ENCODE measurements at places on chromosomes 12 and 14.
A peak's percentile ranks its signal among the peaks of the same experiment; 100 is the strongest.

GRCh38 chr14:90676912-90677311 is 139.3 kb downstream of the TTC7B start:
- DNase-seq, result no peak

- DNase-seq, result no peak
Measured at GRCh38 chr14:20608383-20609110, 17.4 kb upstream of the RNASE12 start.

- DNase-seq, result no peak
Measured at GRCh38 chr12:88638388-88638787, 58.1 kb upstream of the KITLG start.

DNA sequence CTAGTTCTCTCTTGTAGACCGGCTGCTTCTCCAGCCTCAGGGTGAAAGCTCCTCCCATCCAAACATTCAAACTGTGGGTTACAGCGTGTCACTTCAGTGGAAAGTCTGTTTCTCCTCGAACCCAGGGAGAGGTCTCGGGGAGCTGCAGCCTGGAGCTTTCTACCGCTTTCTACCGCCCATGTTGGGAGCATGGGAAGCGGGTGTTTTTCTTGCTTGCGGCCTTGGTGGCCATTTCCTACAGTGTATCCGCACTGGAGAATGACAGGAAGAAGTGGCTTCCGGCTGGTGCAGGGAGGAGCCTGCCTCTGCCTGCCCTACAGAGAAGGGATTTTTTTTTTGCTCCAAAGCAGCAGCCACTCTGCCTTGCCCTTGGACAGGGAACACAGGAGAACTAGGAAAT is 21.2 kb downstream of the ZFP36L1 start:
- no peak for DNase-seq

DNA sequence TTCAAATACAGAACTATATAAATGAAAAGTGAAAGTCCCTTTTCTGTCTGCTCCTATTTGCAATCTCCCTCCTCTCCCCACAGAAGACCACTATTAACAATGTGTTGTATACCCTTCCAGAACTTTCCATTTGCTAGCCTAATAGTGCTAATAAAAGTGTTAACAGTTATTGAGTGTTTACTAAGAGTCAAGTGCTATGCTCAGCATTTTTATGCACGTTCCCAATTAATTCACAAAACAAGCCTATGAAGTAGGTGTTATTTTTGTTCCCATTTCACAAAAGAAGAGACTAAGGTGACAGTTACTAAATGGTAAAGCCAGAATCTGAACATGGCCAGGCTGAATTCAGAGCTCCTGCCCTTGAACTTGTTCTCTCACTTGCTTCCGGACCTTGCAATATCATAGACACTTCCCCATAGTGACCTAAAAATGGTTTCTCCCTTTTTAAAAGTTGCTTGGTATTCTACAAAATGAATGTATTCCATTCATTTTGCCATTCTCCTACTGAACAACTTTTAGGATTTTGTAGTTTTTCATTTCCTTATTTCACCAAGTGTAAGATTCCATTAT is 1.6 kb upstream of the PRKAB1 start:
- DNase-seq, result no peak

GRCh38 chr12:51994959-51995358 is 11.8 kb upstream of the TAMALIN start:
- DNase-seq, result no peak

DNA sequence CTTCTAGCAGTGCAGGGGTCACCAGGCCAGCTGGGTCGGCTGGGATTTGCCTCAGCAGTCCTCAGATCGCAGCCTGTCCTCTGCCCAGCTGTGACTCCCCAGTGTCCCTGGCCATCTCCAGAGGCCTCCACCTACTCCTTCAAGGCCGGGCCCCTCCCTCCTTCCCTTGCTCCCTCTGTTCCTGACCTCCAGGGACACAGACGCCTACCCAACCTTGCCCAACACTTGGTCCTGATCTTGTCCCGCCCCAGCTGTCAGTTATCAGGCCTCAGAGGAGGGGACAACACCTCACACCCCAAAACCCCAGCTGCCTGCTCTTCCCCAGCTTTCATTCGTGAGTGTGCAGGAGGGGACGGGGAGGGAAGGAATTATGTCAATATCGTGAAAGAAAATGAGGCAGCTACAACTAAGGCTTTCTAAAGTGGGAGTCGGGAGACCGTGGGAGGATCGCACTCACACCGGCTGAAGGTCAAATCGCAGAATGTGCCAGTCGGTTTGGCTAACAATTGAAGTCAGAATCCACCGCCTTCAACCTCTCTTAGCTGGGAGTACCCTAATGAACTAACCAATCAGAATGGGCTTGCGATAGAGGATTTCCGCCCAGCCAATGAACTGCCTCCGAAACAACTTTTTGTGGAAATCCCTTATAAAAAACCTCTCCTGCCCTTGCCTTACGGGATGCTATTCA is 9.4 kb upstream of the PLBD2 start:
- DNase-seq, result no peak

DNA sequence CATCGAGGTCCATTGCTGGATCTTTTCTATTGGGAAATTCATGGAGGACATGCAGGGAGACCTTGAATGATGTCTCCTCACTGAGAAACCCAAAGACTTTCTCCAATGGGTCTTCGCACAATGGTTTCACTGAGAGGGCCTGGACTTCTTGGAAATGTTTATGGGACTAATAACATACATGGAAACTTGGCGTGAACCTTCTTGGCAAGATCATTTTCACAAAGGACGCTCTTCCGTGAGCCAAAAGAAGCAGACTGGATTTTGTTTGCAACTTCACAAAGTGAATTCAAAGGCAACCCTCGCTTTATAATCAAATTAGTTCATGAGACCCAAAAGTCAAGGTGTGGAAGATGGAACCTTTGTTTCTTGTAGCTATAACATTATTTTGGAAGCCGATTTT is 154.4 kb downstream of the TMEM132C start:
- no peak for DNase-seq

- DNase-seq, result peak; percentile 92
Measured at GRCh38 chr12:31118347-31119191, 44.9 kb downstream of the DDX11 start.

DNA sequence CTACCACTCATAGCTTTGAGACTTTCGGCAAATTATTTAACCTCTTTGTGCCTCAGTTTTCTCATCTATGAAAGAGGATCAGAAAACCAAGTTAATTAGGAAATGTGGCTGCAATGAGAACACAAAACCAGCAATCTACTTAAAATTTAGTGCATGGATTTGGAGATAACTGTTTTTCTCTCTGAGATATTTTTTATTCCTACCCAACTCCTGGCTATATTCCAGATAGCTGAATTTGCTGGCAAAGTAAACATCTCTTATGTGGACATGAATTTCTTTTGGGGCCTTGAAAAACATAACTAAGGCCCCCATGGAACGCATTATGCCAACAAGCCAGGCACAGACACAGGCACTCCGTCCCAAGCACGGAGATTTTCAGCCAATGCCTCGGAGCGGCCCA is 53.4 kb upstream of the FOXN3 start:
- DNase-seq, result no peak

GRCh38 chr12:57005980-57006808 is at the start of gene ZBTB39:
Gene ZBTB39 (minus strand): TSS chr12:57006546. CDS start chr12:57004917, 1,629 bp downstream.
- peak; percentile 51 for DNase-seq

GRCh38 chr14:67002994-67003753 is 186.1 kb upstream of the GARIN2 start:
- DNase-seq, result no peak

GRCh38 chr12:70244409-70244808 is 1.2 kb downstream of the CNOT2 start:
- no peak for DNase-seq

DNA sequence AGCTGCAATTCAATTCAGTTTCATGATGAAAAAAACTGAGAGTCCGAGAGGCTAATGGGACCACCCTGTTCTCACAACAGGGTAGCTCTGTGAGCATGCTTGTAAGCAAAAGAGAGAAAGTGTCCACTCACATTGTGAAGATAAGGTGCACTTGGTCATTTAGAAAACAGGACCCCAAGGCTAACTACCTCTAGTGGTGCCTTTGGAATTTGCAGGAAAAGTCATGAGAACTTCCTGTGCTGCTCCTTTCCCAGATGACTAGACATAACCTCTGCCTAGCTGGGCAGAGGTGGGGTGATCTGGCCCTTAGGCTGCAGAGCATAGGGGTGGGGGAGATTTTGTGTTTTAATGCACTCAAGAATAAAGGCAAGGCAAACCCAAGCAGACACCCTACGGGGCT is 118.9 kb downstream of the STAB2 start:
- DNase-seq, result peak; percentile 5

- DNase-seq, result no peak
Measured at GRCh38 chr12:95594136-95594535, 42.9 kb upstream of the USP44 start.

GRCh38 chr12:38906482-38907200 is 1.2 kb upstream of the CPNE8 start:
- peak; percentile 88 for DNase-seq

- no peak for DNase-seq
Measured at GRCh38 chr12:10242539-10242938, 29.9 kb downstream of the GABARAPL1 start.

DNA sequence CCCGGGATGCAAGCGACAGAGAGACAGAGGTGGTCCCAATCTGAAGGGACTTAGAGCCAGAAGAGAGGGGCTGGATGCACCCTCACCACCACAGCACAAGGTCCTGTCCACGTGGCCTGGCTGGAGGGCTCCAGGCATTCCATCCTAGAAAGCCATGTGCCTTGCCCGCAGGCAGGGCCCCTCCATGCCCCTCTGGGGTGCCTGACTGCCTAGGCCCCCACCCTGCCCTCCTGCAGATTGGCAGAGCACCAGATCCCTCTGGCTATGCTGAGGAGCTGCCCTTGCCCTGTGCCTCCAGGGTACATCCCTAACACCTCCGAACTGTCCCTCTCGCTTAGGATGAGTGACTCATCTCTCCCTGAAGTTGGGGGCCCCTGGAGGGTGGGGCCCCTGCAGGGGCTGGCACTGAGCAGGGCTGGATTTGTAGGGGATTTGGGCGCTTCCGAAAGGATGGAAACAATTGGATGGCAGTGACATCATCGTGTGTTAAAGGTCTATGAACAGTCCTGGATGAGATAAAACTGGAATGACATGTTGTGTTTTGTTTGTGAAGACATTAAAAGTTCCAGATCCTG is 50.9 kb downstream of the CHGA start:
- no peak for DNase-seq

- DNase-seq, result peak; percentile 47
Measured at GRCh38 chr12:80195074-80195726, 95.9 kb downstream of the OTOGL start.

- DNase-seq, result no peak
Measured at GRCh38 chr14:38442208-38442607, 186.3 kb upstream of the CLEC14A start.

DNA sequence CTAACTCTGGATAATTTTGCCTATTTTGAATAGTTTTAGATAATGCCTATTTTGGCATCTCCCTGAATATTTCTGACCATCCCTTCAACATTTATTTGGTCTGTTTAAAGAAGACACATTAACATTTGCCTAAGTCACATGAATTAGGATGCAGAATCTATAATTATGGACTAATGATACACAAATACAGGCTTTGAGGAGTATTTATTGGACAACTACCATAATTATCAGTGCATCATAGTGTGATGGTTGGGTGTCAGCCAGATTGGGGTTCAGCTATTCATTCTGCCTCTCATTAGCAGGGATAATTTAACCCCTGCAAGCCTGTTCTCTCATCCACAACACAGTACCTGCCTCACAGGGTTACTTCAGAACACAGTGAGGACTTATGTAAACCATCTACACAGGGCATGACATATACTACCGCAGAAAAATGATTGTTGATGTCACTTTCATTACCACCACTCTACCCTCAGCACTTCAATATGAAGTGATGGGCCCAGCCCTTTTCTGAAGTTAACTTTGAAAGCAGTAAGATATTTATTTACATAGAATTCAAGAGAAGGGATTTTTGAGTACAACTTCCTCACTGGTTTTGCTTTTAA is 14.4 kb downstream of the PRKCH start:
- no peak for DNase-seq

GRCh38 chr12:33116284-33116683 is 219.7 kb upstream of the PKP2 start:
- peak; percentile 47 for DNase-seq

- no peak for DNase-seq
Measured at GRCh38 chr14:40525314-40525713, 1081.4 kb upstream of the LRFN5 start.

DNA sequence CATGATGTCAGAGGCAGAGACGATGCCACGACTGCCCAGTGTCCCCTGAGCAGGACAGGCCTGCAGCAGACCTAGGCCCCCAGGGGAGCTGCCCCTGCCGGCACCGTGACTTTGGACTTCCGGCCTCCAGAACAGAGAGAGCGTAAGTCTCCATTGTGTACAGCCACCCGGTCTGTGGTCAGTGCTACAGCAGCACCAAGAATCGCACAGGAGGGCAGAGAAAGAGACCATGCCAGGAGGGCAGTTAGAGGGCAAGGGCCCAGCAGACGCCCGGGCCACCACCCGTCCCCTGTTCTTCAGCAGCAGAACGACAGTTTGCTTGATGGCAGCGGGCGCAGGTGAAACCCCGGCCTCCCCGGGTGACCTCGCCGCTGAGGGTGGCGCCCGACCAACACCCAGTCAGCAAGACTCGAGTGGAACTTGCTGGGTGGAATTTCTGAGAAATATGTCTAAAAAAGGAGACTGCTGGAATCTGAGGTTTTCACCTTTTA is 19.7 kb downstream of the GALNT9 start:
- no peak for DNase-seq

GRCh38 chr12:26021534-26021933 is 63.1 kb downstream of the RASSF8 start:
- DNase-seq, result no peak

GRCh38 chr12:123530668-123531067 is 2.9 kb downstream of the RILPL1 start:
- DNase-seq, result no peak

DNA sequence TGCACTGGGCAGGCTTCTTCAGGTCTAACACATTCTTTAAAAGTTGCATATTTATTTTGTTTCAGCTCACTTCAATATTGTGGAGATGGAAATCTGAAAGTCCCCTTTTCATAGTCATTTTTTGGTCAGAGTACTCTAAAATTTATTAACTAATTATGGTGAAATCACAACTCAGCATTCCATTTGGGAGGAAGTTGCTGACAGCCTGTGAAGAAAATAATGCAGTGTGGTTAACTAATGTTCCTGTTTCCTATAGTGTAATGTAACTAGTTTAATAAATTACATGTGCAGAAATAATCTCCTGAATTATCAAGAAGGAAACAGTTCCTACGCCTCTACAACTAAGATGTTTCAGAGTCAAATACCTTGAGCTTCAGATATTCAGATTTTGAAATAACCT is 17.1 kb downstream of the LRFN5 start:
- no peak for DNase-seq

All from NT2/D1 (cell line).